ENCODE measurements at places on chromosomes 2 and 18.

DNA sequence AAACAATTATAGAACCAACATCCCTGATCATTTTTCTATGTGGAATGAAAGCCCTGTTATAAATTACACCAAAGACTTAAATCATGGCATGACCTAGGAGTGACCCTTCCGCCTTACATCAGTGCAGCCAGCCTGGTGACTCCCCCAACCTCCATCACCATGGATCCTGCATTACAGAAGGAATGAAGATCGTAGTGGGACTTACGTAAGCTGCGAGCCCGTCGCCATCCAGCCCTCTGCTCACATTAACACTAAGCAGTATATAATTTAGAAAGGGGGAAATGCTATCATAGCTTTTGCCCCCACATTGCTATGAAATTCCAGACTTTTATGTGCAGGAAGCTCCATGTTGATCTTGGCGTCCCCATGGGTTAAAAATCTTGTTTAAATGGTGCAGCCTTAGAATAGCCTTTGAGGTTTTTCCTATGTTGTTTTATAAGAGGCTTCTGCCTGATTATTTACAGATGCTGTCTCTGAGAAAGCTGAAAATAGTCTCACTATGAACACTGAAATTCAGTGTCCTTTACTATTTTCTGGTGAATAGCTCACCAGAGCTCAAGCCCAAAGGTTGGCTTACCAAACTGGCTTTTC is 76.3 kb downstream of the COLEC12 start:
- DNase-seq: no peak

- DNase-seq: no peak
Observed at GRCh38 chr2:29733213-29733612, 188.2 kb downstream of the ALK start.

DNA sequence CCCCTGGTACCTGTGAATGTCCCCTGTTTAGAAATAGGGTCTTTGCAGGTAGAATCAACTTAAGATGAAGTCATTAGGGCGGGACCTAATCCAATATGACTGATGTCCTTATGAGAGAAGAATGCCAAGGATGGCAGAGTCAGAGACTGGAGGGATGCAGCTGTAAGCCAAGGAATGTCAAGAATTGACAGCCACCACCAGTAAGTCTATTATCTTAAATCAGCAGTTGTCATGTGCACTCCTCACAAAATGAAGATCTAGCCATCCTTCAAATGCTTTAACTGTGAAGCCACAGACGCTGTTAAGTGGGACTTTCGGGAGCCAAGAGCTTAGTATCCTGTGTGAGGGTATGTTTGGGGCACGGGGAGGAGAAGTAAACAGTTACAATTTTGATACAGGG is 83.2 kb downstream of the ITGA4 start:
- DNase-seq: no peak

DNA sequence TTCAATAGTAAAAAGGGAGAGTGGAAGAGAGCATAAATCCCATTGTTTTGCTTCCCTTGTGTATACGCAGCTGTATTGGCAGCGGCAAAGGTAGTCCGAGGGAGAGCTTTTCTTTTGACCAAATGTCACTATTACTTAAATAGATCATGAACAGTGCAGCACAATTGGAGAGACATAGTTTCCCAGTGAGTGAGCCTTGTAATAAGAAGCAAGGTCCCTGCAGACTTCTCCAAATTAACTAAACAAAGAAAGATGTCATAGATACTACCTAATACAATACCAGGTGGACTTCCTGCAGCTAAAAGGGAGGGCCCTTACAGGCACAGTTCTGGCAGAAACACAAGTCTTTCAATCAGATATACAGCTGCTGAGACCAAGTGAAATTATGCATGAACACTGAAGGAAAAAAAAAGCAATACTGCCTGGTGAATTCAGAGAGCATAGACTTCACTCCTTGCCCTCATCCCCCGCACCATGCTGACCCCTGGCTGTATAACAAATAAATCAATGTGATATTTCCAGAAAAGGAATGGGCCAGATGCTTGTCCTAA is 404.7 kb upstream of the CDH2 start:
- no peak for DNase-seq

- no peak for DNase-seq
Observed at GRCh38 chr2:36967236-36967876, 1.0 kb upstream of the STRN start.

- peak; percentile 31 for DNase-seq
Observed at GRCh38 chr18:34709750-34710441, at the start of gene DTNA. Gene DTNA, plus strand, starts transcription at chr18:34710298. Its CDS starts 45,679 bp downstream, at chr18:34755977.

All from thoracic aorta (tissue), 2 donors.